Progenitor cell of endocrine pancreas (in vitro differentiated cells): ENCODE measurements at places on chromosomes 2 and 18.

- no peak for DNase-seq
Observed at GRCh38 chr2:168583064-168583709, 127.1 kb downstream of the CERS6 start.

GRCh38 chr18:4106407-4107033 lies 348.6 kb downstream of the DLGAP1 start:
- DNase-seq, result peak; percentile 65

DNA sequence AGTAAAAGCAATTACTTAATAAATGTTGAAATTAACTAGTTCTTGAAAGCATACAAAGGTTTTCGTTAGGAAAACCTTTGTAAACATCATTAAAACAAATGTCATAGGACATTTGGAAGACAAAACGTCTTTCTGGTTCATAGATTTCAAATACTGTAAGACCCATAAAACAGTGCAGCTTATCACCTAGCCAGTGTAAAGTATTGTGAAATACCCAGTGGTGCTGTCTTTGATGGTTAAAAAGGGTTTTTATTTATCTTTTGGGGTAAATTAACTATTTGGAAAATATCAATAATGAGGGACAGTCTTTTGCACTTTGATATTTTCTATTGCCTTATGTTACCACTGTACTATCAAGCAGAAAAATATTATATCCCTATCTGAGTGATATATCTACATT lies 120.0 kb upstream of the FAM98A start:
- no peak for DNase-seq

DNA sequence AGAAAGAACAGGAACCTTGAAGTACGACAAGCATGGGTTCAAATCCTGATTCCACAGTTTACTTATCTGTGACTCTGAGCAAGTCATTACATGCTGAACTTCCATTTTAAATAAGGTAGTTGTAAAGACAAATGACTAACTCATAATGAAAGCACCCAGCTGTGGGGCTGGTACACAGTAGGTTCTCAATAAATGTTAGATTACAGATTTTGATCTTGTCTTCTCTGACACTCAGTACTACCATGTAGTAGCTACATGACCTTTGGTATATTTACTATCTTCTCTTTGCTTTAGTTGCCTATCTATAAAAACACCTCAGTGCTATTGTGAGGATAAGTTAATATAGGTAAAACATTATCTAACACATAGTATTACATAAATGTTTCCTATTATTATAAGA lies 3.2 kb downstream of the TRAK2 start:
- DNase-seq, result no peak

GRCh38 chr2:239276851-239277250 lies 124.0 kb downstream of the HDAC4 start:
- no peak for DNase-seq

DNA sequence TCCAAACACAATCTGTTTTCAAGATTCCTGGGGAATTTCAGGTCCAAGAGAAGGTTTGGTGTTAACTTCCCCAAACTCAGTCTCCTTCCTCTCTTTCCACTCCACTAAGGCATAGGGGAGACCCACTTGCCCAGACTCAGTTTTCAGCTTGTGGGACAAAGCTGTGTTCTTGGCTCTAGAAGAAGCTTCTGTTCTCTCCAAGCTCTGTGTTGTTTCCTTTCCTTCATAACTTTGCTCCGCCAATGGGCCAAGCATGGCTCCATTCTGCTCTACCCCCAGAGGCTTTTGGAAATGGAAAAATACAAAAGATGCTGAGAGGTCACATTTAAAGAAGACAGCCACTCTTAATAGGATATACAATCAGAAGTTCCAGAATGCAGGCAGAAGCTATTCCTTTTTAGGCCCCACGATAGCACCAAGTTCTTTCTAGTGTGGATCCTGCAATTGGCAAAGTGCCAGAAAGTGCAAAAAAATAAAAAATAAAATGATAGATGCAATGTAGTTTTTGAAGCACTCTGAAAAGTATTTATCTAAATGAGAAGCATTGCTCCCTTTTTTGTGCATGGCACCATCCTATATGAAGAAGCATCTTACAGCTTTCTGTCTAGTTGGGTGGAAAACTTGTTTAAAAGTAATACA lies 510.1 kb downstream of the TXNL1 start:
- DNase-seq, result no peak

- DNase-seq, result no peak
Observed at GRCh38 chr18:68448736-68449135, 266.2 kb downstream of the TMX3 start.

DNA sequence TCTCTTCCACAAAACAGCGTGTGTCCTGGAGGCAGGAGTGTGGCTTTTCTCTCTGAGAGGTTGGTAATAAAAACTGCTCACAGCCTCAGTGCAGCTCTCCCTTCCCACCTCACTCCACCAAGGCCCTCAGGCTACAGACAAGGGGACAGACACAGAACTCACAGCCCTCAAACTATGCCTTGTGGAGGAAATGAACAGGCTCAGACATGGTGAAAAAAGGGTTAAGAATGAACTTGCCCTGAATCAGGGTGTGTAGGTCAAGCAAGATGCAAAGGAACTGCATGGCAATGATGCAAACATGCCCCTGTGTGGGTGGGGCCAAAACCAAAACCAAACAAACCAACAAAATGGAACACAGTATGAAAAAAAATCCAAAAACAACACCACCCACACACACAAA lies 125.8 kb downstream of the GALNT14 start:
- no peak for DNase-seq

DNA sequence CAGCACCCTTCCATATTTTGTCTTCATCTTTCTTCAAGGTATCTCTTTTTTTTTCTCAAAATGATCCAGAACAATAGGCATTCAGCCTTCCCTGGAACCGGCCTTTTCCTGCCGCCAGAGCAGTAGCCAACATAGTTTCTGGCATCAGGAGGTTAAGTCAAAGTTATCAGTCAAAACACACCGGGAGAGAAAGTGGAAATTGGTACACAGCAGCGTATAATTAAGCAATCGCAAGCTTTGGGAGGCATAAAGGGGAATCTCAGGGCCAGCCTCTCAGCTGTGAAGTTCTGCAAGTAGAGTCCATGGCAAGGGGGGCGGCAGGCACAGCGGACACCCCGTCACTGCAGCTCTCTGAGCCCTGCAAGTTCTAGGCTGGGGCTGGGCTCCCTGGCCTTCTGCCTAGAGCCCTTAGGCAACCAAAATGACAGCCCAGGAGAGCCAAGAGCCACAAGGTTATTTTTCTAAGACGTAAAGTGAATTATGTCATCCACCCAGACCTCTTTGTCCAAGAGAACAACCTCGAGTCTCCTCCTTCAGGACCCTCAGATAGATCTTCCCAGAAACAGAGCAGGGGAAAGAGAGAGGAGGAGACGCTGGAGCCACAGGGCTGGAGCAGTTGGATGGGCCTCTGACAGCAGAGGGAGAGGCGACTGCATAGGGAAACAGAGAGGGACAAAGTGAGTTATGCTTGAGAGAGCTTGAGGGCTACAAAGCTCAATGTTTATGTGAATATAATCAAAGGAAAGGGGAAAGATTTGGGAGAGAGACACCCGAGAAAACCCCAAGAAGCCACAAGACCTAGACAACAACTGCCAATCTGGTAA lies 114.7 kb downstream of the BCL2L11 start:
- DNase-seq, result no peak

GRCh38 chr2:71043531-71044407 lies 24.7 kb upstream of the NAGK start:
- no peak for DNase-seq

DNA sequence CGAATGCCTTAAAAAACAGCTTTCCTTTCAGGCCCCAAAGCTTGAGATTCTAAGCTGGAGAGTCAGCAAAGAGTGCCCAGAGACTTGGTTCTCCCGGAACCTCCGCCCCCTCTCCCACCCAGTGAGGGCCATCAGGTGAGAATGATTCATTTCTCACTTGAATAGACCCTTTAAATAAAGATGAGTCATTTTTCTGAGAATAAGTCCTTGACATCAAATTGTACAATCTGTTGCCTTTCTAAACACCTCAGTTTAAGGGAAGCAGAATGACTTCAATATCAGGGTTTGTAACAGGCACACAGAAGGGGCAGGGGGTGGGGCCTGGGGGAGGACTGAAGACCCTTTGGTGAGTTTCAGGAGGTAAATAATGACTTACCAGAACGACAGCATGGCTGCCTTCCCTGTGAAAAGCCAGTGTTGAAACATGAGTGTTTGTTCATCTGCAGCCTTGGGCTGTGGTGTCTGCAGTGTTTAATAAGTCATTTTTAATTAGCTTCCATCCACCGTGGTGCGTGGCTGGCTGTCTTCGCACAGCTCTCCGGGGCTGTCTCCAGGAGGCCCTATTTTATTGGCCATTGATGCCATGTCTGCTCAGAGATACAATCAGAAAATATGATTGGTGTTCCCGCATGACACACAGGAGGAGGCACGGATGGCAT lies 134.9 kb upstream of the ZNF236 start:
- no peak for DNase-seq

- DNase-seq, result no peak
Observed at GRCh38 chr2:59538398-59538911, 1015.0 kb downstream of the BCL11A start.

- no peak for DNase-seq
Observed at GRCh38 chr2:234979204-234980167, 27.7 kb downstream of the SH3BP4 start.

DNA sequence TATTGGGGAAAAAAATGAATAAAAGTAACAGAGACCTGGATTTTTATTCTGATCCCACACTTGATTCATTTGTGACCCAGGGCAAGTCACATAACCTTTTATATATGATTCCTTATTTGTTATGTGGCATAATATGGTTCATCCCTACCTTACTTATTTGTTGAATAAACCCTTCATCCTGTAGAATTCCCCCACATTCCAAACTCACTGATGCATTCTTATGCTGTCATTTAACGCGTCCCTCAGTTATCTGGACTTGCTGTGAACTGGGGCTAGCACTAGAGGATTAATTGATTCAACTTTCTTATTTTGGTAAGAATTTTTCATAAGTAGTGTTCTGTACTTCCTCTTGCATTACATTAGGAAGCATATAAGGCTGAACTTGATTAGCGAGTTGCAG lies 384.7 kb upstream of the RAB12 start:
- no peak for DNase-seq

DNA sequence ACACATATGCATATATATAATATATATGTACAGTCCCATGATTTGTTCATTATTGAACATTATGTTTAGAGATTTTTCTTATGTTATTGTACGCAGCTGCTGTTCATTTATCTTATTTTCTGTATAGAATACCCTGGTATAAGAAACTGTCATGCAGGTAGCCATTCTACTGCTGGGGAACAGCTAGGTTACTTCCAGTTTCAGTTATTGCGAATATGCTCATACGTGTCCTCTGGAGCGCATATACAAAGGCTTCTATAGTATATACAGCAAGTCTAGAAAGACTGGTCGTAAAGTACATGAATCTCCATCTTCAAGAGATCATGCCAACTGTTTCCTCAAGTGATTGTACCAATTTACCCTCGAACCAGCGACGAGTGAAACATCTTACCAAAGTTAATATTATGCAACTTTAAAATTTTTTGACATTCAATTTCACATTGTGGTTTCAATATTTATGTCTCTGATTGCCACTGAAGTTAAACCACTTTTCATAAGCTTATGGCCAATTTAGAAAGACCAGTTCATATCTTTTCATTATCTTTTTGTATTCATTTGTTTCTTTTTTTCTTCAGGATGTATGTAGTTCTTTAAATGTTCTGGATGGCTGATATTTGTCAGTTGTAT lies 53.5 kb downstream of the RDH14 start:
- no peak for DNase-seq

DNA sequence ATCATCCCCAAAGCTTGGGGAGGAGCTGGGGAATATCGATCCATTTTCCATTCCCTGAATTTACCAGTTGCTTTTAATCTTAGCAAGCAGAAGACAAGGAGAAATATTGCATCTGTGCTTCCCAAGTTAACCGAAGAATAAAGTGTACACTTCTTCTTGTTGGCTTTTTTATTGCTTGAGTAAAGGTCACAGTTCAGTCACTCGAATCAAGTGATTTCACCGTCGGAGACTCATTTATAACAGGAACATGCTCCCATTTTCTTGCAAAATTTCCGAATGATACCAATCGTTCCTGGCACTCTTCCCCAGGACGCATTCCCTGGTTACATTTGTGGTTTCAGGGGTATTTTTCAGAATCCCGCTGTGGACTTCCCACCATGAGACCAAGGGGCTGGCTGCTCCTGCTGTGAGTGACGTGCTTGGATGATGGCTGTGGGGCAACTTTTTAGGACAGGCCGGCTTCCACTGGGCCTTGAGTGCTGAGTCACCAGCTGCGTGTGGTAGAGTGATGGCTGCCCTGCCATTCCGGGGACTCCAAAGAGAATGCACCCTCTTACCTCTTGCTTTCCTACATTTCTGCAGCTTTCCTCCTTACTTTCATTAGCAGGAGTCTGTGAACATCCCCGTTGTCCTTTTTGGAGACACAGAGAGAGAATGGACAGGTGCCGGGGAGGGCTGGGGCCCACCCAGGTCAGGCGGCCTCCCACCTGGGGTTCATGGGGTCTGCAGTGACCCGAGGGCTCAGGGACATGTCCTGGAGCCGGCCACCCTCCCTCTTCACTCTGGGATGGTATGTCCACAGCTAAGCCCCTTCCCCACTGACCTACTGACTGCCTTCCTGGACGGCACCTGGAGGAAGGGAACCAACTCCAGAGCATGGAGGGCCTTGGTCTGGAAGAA lies 60.7 kb upstream of the HDAC4 start:
- peak; percentile 7 for DNase-seq

GRCh38 chr18:74196220-74197119 lies 48.1 kb downstream of the TIMM21 start:
- DNase-seq, result no peak

DNA sequence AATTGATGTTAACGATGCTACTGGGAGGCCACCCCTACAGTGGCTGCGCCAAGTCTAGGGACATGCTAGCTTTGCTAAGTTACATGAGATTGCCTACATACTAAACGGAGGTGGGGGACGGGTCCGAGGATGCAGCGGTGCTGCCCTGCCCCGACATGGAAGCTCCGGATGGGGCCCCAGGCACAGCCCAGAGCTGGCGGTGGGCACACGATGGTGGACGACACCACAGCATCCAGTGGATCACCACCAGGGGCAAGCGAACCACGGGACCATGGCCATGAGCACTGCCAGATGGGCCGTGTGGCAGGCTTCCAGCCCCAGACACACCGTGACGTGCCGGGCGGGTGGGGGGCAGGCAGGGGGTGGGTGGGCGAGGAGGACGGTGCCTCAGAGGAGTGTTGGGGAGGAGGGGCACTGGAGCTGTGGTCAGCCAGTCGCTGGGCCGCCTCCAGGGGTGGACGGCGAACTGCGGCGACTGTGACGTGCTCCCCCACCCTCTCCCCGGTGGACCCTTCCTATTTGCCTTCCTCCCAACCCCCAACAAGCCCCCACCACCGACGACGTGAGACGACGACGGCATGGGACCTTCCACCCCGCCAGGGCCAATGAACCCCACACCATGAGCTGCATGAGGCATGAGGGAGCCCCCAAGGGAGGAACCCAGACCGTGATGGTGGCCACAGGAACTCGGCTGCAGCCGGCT lies 90.6 kb upstream of the ANKRD30BL start:
- no peak for DNase-seq

GRCh38 chr18:8029061-8029460 lies 461.9 kb downstream of the PTPRM start:
- DNase-seq, result no peak

- DNase-seq, result no peak
Observed at GRCh38 chr2:134892282-134893035, 26.2 kb upstream of the CCNT2 start.

GRCh38 chr2:173359231-173359630 lies 4.6 kb downstream of the CDCA7 start:
- no peak for DNase-seq

GRCh38 chr18:9825571-9826073 lies 60.2 kb upstream of the TXNDC2 start:
- no peak for DNase-seq
